ENCODE measurements at places on chromosomes 3 and 15. TPM values are rescaled to one million over a fixed set of nuclear protein-coding genes. Genes with fewer than 3 reads are reported as not detected.
A peak's percentile ranks its signal among the peaks of the same experiment; 100 is the strongest.

- peak; percentile 60 for DNase-seq
These were observed 10.0 kb downstream of the ARIH2 start for GRCh38 chr3:48928679-48929078.

GRCh38 chr15:38864827-38865581, 300.4 kb upstream of the RASGRP1 start:
- no peak for DNase-seq

- DNase-seq = peak; percentile 33
These were observed 1.1 kb downstream of the SNRK start for GRCh38 chr3:43287500-43287873.

- peak; percentile 35 for DNase-seq
These were observed 105.7 kb downstream of the PPP2R3A start for GRCh38 chr3:136070953-136071949.

DNA sequence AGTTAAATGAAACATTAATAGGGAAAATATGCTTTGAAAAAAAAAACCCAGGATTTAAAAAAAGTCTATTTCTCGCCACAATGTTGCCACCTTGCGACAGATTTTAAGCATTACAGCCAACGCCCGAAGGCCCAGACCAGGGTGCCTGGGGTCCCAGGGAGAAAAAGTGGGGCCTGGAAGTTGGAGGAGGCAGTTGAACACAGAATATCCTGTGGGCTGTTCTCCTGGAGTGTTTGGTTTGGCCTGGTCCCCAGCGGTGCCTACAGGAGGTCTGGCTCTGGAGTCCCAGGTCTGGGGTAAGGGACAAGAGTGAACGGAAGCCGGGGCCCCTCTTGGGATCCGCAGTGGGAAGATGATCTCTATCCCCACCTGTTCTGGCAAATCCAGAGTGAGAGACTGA, 3.4 kb downstream of the RNU6-1 start:
- DNase-seq = peak; percentile 52

GRCh38 chr3:9947025-9947995, 4.9 kb downstream of the PRRT3 start:
- peak; percentile 80 for DNase-seq

Gene MRPS22
- total RNA-seq = 41.0 TPM

Gene KBTBD13
- not detected for total RNA-seq

Gene MAPKAPK3
- 18.5 TPM for total RNA-seq

Gene INKA1
- total RNA-seq = 26.5 TPM

Gene TMC3
- total RNA-seq = not detected

All from endothelial cell of umbilical vein (primary cell).